ENCODE measurements at places on chromosomes 5 and 9.

- no peak for DNase-seq
These were observed 6.7 kb upstream of the GAPT start for GRCh38 chr5:58484505-58484904.

GRCh38 chr9:82670726-82671125, 392.2 kb downstream of the RASEF start:
- no peak for DNase-seq

DNA sequence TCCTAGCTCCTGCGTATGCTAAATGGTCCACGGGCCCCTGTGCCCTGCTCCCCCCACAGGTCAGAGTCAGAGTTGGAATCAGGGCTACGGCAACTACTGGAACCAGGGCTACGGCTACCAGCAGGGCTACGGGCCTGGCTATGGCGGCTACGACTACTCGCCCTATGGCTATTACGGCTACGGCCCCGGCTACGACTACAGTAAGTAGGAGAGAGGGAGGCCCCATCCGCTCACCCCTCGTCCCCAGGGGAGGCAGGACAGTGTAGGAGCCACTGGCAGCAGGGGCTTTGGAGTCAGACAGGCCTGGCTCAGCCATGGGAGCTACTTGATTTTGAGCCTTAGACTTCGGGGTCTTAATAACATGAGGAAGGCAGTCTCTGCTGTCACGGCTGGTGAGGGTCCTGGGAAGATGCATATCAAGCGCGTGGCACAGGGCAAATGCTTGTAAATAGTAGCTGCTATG, 5.8 kb downstream of the HNRNPAB start:
- no peak for DNase-seq

GRCh38 chr5:180291943-180292831, at the start of gene MAPK9:
TSS of gene MAPK9 (minus strand) at chr5:180292083. CDS start at chr5:180280561, 11,522 bp downstream.
- peak; percentile 79 for DNase-seq

- no peak for DNase-seq
These were observed 73.1 kb downstream of the RGS3 start for GRCh38 chr9:113536483-113537228.

GRCh38 chr9:79015951-79016350, 555.8 kb upstream of the TLE4 start:
- DNase-seq = no peak

GRCh38 chr9:28801144-28801799, 1228.0 kb upstream of the C9orf72 start:
- no peak for DNase-seq

GRCh38 chr5:133392448-133392847, 219.9 kb downstream of the FSTL4 start:
- no peak for DNase-seq

GRCh38 chr9:121367306-121368137, 2.5 kb downstream of the STOM start:
- DNase-seq = no peak

GRCh38 chr9:128149951-128150593, 819 bp downstream of the LCN2 start:
- DNase-seq = no peak

GRCh38 chr5:171162596-171162995, 146.5 kb upstream of the TLX3 start:
- DNase-seq = no peak

GRCh38 chr5:139038613-139039305, 159.4 kb downstream of the SIL1 start:
- DNase-seq = no peak

DNA sequence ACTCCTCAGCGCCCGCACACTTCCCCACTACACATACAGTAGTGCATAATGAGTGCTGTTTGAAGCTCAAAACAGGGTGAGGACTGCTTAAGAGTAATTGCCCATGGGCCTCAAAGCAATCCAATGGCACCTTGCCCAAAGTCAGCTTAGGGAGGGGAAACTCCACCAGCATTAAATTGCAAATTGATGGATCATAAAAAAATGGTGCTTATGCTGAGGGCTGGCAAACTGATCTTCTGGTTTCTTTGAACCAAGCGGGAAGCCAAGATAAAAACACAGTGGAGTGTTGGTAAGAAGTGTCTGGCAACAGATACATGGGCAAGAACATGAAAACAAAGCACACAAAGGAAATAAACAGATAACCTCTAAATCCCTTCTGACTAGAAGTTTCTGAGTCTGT, 28.0 kb downstream of the TLE1 start:
- DNase-seq = no peak

DNA sequence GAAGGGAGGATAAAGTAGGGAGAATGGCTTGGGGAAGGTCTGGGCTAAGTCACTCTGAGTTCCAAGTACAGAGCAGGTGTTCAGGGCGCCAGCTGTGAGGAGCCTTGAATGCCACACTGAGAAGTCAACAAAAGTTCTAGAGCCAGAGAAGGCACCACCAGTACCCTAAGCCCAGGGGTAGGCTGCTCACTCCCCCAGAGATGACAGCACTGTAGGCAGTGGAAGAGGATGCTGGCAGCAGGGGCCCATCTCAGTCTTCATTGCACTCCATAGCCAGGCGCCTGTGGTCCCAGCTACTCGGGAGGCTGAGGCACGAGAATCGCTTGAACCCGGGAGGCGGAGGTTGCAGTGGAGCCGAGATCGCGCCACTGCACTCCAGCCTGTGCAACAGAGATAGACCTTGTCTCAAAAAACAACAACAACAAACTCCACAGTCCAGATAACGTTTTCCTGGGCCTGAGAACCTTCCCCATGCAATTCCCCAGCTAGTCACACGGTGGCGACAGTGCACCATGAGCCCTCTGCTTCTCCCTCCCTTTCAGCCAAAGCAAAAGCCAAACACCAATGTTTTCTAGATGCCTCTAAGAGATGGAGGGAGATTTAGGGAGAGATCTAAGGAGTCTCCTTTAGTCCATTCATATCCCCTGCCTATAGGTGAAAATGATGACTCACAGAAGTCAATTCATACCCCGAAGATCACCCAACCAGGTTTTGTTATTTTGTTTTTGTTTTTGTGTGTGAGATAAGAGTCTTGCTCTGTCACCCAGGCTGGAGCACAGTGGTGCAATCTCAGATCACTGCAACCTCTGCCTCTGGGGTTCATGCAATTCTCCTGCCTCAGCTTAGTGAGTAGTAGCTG, 19.8 kb upstream of the NSD1 start:
- DNase-seq = peak; percentile 39

- no peak for DNase-seq
These were observed 662.0 kb upstream of the CDH18 start for GRCh38 chr5:20649966-20650365.

DNA sequence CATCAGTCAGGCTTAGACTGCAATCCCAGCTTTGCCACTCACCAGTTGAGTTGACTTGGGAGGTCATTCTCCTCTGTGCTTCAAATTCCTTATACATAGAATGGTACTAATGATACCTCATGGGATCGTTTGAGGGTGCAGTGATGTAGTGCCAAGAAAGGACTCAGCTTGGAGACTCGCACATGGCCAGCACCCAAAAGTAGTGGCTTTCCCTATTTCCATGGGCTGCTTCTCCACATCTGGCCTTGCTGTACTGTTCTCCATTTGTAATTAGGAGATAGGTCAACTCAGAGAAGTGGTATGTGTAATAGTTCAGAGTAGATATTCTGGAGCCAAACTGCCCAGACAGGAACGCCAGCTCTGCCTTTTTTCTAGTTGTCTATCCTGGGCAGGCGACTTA, 5.5 kb downstream of the CCL19 start:
- DNase-seq = no peak

GRCh38 chr5:68225188-68225910, 9.8 kb downstream of the PIK3R1 start:
- DNase-seq = no peak

GRCh38 chr5:2352101-2352861, 399.2 kb downstream of the IRX2 start:
- DNase-seq = no peak

GRCh38 chr5:174140452-174141020, 95.0 kb downstream of the NSG2 start:
- no peak for DNase-seq

GRCh38 chr5:141873933-141874261, 4.3 kb downstream of the PCDH1 start:
- DNase-seq = no peak
